Stimulated activated CD8-positive, alpha-beta memory T cell treated with anti-CD3 and anti-CD28 coated beads, Interleukin-7, amount 100 ng/mL, for 48 hours (primary cell): ENCODE measurements at places on chromosomes 12 and 14.

GRCh38 chr14:101973356-101973755, 9.0 kb downstream of the DYNC1H1 start:
- no peak for DNase-seq

GRCh38 chr14:48350971-48351370, 675.6 kb upstream of the MDGA2 start:
- DNase-seq: no peak

DNA sequence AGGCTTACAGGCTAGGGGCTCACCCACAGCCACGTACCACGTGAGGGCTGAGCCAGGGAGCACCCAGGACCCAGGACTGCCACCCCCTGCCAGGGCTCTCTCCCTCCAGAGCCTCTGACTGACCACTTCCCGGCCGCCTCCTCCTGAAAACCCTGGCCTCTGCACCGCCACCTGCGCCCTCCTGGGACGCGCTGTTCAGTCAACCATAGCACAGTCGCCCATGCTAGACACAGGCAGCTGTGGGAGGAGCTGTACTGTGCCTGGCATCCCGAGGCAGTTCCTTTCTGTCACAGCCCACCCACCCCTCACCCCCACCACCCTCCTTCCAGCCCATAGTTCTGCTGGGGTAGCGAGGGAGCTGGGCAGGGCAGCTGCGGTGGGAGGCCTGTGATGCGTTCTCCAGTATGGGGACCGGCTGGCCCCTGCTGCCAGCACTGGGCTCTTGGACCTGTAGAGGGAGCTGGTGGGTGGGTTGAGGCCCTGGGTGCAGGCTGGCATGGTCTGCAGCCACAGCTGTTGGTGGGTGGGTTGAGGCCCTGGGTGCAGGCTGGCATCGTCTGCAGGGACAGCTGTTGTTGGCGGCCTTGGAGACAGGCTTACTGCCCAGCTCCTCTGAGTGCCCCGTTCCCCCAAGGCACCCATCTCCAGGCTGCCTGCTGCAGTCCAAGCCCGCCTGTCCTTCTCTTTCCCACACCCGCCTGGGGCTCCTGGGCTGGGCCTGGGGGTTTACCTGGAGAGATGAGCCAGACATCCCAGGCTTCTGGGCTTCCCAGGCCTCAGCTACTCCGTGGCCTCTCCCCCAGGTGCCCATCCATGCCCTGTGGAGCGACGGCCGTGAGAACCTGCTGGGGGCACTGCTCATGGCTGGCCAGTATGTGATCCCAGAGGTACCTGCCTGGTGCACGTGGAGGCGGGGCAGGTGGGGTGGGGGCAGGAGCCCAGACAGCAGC, 11.5 kb downstream of the ASPG start:
- no peak for DNase-seq

GRCh38 chr12:56722832-56723231, 2.3 kb downstream of the NACA start:
- DNase-seq: no peak

- DNase-seq: no peak
These were observed 12.5 kb downstream of the TIMM9 start for GRCh38 chr14:58414845-58415244.

- no peak for DNase-seq
These were observed 32.7 kb upstream of the YARS2 start for GRCh38 chr12:32788405-32788804.

DNA sequence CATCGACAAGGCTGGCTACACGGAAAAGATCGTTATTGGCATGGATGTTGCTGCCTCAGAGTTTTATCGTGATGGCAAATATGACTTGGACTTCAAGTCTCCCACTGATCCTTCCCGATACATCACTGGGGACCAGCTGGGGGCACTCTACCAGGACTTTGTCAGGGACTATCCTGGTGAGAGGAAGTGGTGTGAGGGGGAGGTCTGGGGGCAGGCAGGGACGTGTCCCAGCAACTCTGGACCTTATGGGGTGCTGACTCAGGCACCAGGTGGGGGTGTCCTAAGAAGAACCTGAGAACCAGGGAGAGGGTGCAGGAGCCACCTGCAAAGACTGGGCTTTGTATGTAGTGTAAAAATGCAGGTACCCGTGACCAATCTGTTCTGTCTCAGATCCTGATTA, 5.2 kb downstream of the ENO2 start:
- DNase-seq: no peak

- DNase-seq: no peak
These were observed 14.5 kb upstream of the GNPTAB start for GRCh38 chr12:101845137-101845711.

DNA sequence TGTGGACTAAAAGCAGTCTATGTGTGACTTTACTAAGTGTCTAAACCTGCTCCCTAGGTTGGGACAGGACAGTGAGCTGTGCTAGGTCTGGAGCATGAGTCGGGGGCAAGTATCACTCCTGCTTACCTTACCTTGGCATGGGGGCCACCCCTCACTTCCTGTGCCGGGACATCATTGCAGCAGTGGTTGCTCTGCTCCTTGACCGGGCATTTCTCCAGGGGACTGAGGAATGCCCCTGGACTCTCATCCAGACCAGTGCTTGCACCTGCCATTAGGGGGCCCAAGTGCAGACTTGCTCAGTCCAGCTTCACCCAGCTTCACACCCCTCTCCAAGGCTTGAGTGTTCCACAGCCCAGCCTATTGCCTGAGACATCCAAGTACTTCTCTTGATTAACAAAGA, 84.7 kb upstream of the NELL2 start:
- no peak for DNase-seq
